Activated CD4-positive, alpha-beta T cell treated with anti-CD3 and anti-CD28 coated beads for 36 hours (primary cell): ENCODE measurements at places on chromosomes 4 and X. TPM values are rescaled to one million over a fixed set of nuclear protein-coding genes. Genes with fewer than 3 reads are reported as not detected.

DNA sequence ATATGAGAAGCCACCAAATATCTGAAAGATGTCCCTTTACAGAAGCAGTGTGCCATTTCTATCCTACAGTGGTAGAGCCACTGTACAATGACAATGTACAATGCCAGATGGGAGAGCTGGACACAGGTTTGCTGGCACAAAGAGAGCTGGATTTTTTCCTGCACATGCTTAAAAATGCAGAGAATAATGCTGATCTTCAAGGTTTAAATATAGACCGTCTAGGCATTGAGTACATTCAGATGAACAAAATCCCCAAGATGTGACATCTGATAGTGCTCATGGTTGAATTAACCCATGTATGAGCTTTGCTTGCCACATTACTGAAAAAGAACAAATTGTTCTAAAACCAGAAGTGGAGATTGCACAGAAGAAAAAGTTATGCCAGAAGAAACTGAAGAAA, 11.7 kb downstream of the ADGRL3 start:
- no peak for DNase-seq

DNA sequence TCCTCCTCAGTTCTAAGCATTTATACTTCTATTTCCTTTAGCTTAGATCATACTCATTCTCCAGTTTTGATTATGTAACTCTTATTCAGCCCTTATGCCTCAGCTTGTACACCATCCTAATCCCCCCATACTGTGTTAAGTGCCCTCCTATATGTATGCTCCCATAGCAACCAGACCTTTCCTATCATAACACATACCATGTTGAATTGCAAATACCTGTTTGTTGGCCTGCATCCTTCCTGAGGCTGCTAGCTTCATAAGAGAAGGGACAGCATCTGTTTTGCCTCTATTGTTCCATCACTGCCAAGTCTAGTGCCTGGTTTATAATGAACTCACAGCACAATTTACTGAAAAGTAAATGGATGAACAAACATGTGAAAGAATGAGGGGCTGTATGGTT, 443.7 kb downstream of the CENPC start:
- DNase-seq, result no peak

- no peak for DNase-seq
Measured at GRCh38 chr4:149830823-149831222, 15.2 kb upstream of the IQCM start.

- no peak for DNase-seq
Measured at GRCh38 chr4:102665527-102665926, 95.2 kb downstream of the MANBA start.

- DNase-seq, result no peak
Measured at GRCh38 chr4:138772366-138772765, 243.2 kb upstream of the NOCT start.

GRCh38 chrX:136209016-136209738, 42.0 kb downstream of the MAP7D3 start:
- DNase-seq, result peak; percentile 44

HSFX4 gene
- total RNA-seq, result not detected
